Activated CD4-positive, alpha-beta T cell treated with anti-CD3 and anti-CD28 coated beads for 1 hour (primary cell): ENCODE measurements at places on chromosomes 2 and 18.
A peak's percentile ranks its signal among the peaks of the same experiment; 100 is the strongest.

GRCh38 chr18:6537475-6537874, 122.8 kb upstream of the L3MBTL4 start:
- no peak for DNase-seq

- no peak for DNase-seq
Observed at GRCh38 chr2:5227062-5227699, 465.0 kb upstream of the SOX11 start.

DNA sequence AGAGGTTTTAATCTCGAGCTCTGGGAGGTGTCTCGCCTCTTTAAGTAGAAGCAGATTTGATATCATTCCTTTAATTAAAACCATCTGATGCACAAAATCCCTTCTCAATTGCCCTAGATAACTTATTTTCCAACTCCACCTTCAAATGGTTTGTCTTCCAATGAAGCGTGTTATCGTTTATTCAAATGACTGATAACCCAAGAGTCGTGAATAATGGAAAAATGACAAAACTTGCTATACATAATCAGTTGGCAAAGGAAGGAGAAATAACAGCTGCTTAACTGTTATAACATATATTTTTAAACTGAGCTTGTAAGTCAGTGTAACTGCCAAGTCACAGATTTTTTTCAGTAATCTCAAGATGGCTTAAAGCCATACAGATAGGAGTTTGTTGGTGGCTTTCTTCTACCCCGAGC, 144.6 kb downstream of the QPCT start:
- no peak for DNase-seq

DNA sequence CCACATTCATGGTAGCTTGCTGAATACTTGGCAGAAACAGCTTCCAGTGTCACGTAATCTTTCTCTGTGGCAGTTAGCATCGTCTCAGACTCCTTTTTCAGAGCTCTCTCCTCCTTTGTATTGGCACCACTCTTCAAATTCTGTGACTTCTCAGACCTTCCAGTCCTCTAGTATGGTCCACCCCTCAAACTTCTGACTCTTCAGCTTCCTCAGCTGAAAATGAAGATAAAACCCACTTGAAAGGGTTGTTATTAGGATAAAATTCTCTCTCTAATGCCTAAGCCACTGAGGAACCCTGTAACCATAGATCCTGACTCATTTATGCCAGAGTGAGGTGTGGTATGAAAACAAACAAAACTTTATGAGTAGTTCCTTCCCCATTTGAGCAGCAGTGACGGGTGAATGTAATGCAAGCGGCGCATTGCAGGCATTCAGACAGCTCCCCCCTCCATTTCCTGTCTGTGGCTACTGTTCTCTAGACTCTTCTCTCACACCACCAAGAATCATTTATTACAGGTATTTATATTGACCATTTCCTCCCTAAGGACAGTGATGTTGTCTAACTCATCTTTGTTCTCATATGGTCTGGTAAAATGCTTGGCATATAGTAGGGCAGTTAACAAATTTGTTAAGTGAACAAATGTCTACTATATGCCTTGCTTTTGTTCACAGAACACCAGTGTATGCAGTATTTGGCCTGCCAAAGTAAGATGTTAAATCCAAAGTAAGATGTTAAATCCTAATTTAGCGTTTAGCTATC, 35.3 kb downstream of the GALNT1 start:
- peak; percentile 56 for DNase-seq

DNA sequence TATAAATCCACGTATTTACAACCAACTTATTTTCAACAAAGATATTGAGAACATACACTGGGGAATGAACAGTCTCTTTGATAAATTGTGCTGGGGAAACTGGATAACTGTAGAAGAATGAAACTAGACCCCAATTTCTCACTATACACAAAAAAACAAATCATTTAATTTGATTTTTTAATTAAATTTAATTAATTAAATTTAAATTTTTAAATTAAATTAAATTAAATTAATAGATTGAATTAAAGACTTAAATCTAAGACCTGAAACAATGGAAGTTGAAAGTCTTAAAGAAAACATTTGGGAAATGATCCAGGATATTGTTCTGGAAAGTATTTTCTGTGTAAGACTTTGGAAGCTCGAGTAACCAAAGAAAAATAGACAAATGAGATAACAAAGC, 301.4 kb downstream of the GALNT13 start:
- no peak for DNase-seq

DNA sequence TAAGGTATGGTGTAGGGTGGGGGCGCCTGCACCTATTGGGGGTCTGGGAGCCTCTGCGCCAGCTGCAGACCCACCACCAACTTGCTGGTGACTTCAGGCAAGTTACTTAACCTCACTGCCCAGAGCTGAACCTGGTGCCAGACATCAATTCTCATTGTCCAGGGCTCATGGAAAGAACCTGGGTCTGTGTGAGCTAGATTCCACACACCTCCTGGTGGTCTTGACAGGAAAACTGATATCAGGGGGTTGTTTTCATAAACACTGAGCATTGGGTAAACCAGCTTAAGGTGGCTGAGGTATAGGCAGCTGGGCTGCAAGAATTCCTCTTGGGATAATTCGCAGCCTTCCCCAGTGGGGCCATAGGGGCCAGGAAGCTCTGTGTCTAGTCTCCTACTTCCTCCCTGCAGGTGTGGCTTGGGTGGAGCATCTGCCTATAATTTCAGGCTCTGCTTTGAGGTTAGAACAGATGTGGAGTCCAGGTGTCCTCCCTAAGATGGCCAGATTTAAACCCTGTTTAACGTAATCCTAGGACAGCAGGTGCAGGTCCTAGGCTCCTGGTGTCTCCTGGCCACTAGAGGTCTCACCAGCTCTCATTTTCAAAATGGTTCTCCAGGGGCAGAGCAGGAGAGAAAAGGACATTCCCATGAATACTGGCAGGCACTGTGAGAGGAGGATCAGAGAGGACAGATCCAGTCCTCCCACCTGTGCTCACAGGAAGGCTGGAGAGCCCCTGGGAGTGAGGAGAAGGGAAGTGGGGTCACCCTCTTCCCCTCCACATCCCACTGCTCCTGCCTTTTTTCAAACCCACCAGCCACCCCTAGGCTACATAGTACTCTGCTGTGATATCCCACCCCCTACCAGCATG, 100.4 kb upstream of the SMAD2 start:
- no peak for DNase-seq

GRCh38 chr2:144511226-144511810, 8.6 kb downstream of the ZEB2 start:
- DNase-seq: no peak

DNA sequence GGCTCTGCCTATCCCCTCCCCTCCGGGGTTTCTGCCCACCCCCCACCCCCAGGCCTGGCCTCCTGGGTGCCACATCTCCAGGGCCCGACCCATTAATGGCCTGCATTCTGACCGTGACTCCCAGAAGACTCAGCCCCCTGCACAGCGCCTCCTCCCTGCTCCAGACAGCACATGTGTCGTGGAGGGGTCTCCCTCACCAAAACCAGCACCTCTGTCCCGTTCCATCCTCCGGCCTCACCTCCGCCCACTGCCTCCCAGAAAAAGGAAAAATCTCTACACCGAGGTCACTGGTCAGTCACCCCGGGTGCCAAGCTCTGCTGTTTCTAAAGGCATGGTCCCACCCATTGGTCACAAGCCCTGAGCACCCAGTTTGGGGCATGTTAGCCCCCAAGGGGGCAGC, 65.2 kb downstream of the GBX2 start:
- no peak for DNase-seq

DNA sequence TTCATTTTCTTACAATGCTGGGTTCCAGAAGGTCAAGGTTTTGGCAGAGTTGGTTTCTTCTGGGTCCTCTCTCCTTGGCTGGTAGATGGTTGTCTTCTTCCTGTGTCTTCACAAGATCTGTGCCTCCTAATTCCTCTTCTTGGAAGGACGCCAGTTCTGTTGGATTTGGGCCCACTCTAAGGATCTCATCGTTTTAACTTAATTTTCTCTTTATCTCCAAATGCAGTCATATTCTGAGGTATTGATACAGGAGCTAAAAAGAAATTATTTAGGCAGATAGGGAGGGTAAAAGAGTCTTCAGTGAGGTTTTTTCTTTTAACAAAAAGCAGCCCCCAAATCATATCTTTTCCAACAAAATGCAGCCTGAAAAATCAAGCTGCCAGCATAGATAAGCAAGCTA, 998.4 kb downstream of the SOCS6 start:
- no peak for DNase-seq

DNA sequence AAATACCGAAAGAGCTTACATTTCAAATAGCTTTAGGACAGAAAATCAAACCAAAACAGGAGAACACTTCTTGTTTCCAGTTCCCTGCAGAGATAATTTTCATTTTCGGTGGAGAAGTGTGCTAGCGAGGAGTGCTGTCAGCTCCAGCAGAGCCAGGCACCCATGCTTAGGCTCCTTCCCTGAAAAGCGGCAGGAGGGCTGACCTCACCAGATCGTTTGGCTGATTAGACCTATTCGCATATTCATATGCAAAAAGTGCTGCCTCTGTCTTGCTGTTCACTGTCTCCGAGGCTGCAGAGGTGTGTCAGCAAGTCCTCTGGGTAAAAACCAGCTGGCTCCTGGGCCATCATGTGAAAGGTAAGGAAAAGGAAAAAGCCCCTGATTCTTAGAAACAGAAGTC, 225.8 kb upstream of the COPS8 start:
- no peak for DNase-seq

GRCh38 chr2:219486380-219486959, 12.2 kb upstream of the GMPPA start:
- DNase-seq: no peak

DNA sequence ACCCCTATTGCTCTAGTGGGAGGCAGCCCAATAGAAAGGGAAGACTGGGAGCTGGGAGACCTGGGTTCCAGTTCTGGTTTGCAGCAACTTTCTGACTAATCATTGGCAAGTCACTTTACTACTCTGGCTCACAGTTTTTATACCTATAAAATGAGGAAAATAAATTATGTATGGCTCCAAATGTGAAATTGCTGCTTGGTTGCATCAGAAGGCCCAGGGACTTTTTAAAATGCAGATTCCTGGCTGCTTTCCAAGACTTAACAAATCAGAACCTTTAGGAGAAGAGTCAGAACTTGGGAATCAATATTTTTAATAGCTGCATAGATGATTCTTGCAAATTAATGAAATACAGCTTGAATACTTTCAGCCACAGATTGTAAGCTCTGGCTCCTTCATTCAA, 943.9 kb downstream of the EPHA4 start:
- DNase-seq: no peak

DNA sequence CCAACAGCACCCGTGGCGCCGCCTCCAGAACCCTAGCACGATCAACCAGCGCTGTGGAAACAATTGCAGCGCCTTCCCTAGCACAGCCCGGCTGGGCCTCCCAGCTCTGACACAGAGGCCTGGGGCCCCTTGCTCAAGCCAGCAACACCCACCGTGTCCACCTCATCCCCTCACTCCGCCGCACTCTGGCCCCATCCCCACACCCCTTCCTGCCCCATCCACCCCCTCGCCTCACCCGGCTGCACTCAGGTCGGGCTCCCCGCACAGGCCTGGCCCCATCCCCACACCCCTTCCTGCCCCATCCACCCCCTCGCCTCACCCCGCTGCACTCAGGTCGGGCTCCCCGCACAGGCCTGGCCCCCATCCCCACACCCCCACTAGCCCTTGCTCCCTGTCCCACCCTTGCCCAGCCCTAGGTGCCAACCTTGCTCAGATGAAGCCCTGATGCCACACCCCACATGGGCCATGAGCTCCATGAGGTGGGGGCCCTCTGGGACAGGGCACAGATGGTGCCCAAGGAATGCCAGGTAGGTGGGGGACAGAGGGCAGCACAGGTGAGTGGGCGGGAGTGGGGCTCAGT, 28.7 kb downstream of the KIF1A start:
- no peak for DNase-seq

DNA sequence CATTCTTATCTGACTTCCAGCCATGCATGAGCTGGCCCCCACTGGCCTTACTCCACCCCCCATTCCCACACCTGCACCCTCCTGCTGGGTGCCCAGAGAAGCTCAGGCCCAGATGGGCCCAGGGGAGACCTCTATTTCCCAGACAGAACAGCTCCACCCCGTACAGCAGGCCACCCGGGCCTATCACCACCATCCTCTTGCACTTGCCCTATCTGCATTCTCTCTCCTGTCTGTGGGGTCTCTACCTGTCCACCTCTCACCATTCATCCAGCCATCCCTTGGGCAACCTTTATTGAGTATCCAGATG, 25.3 kb upstream of the TNS1 start:
- DNase-seq: no peak

- no peak for DNase-seq
Observed at GRCh38 chr18:51425475-51425874, 228.0 kb upstream of the MEX3C start.

GRCh38 chr2:45669032-45669486, 17.6 kb downstream of the PRKCE start:
- DNase-seq: no peak

GRCh38 chr2:144493027-144493809, 26.7 kb downstream of the ZEB2 start:
- no peak for DNase-seq

DNA sequence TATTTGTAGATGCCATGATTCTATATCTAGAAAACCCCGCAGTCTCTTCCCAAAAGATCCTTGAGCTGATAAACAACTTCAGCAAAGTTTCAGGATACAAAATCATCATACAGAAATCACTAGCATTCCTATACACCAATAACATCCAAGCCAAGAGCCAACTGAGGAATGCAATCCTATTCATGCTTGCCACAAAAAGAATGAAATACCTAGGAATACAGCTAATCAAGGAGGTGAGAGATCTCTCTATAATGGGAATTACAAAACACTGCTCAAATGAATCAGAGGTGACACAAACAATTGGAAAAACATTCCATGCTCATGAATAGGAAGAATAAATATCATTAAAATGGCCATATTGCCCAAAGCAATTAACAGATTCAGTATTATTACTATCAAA, 551.4 kb upstream of the SLC39A10 start:
- no peak for DNase-seq

- DNase-seq: no peak
Observed at GRCh38 chr18:63119647-63120046, 199.9 kb downstream of the BCL2 start.

- DNase-seq: no peak
Observed at GRCh38 chr2:16005816-16006536, 65.6 kb downstream of the MYCN start.

DNA sequence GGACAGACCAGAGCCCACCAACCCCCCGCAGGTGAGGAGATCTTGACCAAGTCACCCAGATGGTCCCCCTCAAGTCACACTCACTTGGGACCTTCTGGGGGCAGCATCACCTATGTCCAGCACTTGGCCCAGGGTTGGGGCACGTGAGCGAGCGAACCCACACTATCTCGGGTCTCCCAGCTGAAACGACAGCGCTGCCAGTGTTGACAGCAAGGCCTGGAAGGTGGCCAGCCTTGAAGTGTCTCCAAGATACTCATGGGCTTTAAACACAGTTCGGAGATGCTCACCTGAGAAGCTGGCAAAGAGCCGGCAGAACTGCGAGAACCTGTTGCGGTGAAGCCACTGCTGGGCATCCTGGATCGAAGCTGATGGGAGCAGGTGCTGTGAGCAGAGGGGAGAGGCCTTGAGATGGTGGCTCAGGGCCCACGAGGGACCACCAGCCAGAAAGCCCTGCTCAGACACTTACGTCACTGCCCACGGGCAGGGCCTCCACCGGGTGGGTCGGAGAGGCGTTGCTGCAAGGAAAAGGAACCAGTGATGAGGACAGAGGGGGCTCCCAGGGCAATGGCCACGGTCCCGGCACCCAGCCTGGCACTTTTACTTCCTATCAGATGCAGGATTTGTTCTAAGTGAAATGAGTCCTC, 47.5 kb downstream of the TFCP2L1 start:
- DNase-seq: no peak
